Stimulated activated naive CD8-positive, alpha-beta T cell treated with anti-CD3 and anti-CD28 coated beads, Interleukin-15, amount 100 ng/mL, for 72 hours (primary cell): ENCODE measurements at places on chromosomes 11 and 22.

GRCh38 chr11:40287916-40288803 is 1171.3 kb downstream of the LRRC4C start:
- DNase-seq: no peak

DNA sequence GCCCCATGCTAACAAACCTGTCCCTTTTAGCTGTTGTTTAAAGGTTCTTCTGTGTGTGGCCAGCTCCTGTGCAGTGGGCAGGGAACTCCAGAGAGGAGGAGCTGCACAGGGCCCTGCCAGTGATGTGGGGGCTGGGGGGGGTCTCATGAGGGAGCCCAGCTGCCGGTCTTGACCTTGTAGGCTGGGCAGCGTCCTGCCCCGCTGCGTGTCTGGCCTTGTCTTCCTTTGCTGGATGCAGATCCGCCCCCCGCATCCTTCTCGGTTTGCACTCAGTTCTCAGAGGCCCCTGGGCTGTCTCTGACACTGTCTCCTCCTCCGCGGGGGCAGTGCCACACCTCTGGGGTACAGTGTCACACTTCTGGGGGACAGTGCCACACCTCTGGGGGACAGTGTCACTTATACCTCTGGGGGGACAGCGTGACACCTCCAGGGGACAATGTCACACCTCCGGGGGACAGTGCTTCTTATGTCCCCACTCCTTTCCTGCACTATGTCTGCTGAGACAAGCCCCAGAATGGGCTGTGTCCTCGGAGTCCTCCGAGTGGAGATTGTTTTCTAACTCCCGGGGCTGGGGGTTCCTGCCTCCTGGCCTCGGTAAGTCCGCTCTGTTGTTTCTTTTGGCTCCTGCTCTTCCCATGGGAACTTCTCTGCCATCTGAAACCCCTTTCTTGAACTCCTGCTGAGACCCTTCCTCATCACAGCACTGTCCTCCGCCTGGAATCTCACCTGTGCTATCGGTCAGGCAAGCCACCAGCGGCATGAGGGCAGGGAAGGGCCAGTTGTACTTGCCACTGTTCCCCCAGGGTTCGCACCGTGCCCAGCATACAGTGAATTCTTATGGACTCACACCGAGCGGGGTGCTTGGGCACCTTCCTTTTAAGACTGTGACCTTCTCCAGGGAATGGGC is 788.3 kb downstream of the TBC1D22A start:
- DNase-seq: no peak

DNA sequence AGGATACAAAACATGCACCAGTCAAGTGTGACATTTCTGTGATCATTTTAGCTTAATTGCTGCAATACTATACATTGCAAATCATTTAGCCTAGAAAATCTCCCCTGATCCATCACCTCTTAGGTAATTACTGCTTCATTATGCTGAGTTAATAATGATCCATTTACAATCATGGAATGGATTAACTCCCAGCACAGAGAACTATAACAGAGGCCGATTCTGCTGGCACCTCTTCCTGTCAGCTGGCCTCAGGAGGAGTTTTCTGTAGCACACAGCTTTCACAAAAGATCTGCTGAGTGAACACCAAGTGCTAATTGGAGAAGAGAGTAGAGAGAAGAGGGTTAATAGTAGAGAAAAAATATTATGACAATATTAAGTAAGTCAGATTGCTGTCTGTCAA is 591.8 kb upstream of the KIRREL3 start:
- DNase-seq: no peak

DNA sequence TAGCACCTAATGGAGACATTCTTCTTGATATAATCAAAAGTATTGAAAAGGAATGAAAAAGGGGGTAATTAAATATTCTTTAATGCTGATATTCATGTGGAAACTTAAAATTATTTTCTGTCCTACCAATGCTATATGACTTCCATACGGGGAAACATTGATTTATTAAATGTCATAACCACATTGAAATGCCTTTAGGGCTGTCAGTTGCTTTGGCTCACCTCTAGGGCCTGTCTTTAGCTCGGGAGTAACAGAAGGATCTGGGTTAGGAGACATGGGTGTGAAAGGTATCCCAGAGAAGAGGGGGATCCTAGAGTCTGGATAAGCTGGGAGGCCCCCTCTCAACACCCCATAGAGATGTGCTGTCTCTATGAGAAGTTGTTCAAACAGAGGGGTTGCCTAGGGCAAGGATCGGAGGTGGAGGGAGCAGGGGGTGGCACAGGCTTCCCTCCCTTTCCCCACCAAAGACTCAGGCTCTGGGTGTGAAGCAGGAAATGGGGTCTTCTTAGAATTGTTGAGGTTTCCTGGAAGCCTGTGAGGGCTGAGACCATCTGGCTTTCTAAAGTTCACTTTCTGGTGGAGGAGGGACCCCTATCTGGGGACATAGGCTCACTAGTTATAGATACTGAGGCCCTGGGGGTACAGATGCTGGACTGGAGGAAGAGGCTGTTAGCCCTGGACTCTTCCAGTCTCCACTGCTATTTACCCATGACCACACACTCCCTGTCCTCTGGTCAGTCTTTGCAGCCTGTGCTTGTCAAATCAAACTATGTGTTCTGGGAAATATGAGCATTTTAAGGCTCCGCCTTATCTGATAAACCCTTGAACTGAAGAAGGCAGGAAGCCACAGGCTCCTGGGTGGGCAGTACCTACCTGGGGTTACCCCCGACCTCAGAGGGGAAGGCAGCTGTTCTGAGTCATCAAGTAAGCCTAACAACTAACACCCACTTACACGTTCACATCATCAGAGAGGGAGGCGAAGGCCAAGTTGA is 55.8 kb upstream of the RRAS2 start:
- peak; percentile 80 for DNase-seq

DNA sequence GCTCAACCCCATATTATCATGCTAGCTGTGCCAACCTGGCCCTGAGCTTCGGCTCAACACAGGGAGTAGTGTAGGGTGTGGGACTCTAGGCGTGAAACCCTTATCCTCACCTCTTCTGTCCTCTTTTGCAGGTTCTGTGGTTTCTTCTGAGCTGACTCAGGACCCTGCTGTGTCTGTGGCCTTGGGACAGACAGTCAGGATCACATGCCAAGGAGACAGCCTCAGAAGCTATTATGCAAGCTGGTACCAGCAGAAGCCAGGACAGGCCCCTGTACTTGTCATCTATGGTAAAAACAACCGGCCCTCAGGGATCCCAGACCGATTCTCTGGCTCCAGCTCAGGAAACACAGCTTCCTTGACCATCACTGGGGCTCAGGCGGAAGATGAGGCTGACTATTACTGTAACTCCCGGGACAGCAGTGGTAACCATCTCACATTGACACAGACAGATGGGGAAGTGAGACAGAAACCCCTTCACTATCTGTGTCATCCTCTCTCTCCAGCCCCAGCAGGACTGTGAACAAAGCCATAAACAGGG is 76.4 kb downstream of the GGTLC2 start:
- no peak for DNase-seq
